ENCODE measurements at places on chromosomes 3 and 15.

GRCh38 chr3:194126790-194127189 lies 9.2 kb upstream of the HES1 start:
- no peak for DNase-seq

GRCh38 chr3:34268032-34268709 lies 469.7 kb downstream of the PDCD6IP start:
- DNase-seq: no peak

GRCh38 chr3:67431887-67432286 lies 222.5 kb downstream of the SUCLG2 start:
- no peak for DNase-seq

DNA sequence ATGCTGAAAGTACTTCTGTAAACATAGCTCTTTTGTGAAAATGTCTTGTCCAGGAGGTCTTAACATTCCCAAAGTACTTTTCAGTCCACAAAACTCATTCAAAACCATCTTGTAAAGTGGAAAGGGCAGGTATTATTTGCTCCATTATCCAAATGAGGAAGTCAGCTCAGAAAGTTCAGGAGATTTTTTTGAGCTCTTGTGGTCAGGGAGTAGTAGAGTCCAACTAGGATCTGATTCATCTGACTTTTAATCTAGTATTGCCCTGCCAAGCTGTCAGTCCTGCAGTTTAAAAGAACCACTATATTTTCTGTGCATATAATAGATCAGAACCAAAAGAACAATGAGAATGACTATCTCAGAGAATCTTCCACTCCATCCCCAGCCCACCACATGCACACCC lies 83.5 kb downstream of the FOXB1 start:
- DNase-seq: no peak

GRCh38 chr3:26358405-26358804 lies 264.2 kb upstream of the LRRC3B start:
- no peak for DNase-seq

DNA sequence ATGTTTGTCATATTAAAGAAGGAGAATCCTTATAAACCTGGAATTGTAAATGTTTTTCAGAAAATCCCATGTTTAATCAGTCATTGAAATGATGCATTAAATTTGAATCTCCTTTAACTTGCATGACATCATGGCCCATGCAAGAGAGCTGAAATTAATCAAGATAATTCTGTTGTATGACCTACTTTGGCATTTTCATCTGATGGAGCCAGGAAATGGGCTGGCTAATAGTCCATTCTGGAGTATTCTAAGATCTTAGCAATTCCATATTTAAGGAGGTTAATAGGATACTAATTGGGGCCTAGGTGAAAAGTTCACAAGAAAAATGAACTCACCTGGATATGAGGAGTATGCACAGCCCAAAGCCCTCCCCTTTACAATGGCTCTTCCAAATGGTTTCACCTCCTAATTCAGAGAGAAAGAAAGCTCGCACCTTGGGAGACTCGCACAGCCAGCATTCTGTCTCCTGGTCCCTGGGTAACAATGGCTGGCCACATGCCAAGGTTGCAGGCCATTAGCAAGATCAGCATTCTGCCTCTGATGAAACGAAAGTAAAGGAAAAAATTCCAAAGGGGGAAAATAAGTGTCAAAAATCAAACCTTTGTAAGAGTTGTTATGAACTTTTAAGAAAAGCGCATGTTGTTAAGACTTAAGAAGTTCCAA lies 786.4 kb downstream of the MCTP2 start:
- no peak for DNase-seq

- no peak for DNase-seq
Observed at GRCh38 chr3:13715961-13716360, 163.9 kb downstream of the WNT7A start.

DNA sequence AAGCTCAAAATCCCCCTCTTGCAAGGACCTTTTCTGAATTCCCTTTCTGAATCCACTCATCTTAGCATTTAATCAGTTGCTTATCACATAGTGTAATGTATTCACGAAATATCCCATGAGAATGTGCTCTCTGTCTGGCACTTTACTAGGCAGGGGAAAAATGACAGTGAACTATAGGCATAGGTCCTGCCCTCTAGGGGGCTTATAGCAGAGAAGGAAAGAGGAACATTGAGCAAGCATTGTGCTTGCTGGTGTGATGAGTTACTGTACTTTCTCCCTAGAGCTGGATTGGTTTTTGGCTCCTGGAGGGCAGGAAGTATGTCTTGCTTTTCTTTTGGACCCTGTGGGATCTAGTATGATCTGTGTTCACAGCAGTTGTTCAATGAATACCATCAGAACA lies 26.5 kb downstream of the DUOX2 start:
- no peak for DNase-seq

GRCh38 chr3:11653298-11654055 lies 9.8 kb upstream of the VGLL4 start:
- no peak for DNase-seq

DNA sequence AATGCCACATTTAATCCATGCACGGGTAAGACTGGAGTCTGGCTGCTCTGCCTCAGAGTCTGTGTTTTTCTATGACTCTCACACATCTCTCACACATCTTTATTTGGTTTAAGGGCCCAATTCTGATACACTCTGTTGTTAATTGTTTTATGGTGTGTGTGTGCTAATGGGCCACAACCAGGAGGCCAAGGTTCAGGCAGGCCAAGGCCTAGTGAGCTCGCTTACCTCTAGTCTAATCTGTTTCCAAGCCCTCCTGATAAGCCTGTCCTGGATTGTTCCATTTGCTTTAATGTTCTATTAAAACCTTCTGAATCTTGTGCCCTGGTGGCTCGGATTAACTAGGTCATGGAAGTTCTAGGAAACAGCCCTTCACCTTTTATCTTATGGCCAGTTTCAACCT lies 445.4 kb upstream of the DPH6 start:
- DNase-seq: no peak

DNA sequence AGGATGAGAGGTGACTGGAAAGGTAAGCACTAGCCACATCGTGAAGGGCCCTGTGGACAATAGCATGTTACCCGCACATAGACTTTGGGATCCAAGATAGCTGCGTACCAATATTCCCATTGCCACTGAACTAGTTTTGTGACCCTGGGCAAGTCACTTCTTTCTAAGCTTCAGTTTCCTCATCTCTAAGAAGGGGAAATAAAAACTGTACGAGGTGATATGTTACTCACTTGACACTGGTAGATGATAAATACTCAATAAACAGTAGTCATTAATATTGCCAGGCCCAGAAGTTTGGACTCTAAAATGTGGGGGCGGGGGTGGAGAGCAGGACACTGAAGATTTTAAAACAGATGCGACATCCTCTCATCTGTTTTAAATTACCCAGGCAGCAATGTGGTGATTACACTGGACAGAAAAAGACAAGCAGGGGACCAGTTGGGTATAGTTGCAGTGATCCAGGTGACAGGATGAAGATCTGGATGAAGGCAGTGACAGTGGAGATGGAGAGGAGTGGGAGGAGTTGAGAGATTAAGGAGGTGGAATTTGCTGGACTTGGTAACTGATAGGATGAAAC lies 2.5 kb downstream of the ATG7 start:
- no peak for DNase-seq

DNA sequence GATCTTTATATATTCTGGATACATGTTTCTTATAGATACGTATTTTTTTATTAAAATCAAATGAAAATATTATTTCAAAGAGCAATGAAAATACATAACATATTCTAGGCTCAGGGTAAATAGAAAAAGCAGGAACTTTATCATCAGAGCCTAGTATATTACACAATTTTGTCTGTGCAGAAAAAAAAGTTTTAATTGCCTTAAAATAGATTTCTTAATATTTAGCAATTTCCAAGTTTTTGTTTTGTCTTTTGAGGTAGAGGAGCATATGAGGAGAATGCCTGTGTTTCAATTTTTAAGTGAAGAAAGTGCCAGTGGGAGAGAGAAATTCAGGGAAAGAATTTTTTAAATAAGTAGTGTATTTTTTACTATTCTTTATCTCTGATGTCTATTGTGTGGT lies 10.5 kb downstream of the CAPN7 start:
- DNase-seq: no peak

DNA sequence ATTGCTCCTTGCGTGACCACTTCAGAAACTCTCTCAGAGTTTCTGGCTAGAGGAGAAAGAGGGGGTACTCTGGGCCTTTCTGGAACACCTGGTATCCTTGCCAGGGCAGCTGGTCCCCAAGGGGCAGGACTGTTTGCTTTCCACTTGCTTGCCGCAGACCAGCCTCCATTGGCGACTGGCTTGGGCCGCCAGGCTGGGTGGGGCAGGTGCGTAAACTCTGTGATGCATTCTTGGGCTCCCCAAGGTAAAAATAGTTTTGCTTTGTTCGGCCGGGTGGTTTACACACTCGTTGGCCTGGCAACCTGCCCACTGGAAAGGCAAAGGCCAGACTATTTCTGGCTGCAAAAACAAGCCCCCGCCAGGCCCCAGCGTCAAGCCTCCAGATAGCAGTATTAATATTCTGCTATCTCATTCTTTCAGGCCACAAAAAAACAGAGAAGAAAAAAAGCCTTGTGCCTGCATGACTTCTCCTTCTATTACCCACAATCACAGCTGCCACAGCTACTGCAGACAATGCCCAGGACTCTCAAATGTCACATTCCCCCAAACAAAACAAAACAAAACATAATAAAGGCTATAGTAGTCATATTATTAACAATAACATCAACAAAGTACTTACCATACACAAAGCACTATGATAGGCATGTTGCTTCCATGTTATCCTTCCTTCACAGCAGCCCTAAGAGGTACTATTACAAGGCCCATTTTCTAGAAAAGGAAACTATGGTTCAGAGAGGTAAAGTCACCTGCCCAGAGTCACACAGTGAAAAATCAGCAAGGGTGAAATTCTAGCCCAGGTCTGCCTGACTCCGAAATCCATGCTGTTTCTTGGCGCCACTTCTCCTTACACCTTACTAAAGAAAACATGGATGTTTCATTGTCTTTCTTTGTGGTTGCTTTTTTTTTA lies 14.0 kb upstream of the SSUH2 start:
- DNase-seq: peak; percentile 48

DNA sequence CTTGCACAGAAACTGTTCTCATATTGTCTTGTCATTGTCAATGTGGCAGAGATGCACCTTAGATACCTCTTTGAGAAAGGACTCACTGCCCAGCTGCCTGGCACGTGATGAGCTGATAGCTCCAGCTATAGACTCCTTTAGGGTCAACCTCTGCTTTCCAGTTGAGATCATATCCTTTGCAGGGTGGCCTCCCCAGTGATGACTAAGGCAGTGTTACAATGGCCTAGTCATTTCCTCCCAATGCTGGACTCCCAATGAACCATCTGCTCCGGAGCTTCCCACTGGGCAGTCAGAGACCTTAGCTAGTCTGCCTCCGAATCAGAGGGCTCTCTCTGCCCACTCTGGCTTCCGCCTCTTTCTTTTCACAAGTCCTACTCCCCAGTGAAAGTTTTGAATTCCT lies 79.5 kb downstream of the CHRD start:
- DNase-seq: no peak

GRCh38 chr3:48468329-48468731 lies 21.8 kb downstream of the ATRIP start:
- no peak for DNase-seq

DNA sequence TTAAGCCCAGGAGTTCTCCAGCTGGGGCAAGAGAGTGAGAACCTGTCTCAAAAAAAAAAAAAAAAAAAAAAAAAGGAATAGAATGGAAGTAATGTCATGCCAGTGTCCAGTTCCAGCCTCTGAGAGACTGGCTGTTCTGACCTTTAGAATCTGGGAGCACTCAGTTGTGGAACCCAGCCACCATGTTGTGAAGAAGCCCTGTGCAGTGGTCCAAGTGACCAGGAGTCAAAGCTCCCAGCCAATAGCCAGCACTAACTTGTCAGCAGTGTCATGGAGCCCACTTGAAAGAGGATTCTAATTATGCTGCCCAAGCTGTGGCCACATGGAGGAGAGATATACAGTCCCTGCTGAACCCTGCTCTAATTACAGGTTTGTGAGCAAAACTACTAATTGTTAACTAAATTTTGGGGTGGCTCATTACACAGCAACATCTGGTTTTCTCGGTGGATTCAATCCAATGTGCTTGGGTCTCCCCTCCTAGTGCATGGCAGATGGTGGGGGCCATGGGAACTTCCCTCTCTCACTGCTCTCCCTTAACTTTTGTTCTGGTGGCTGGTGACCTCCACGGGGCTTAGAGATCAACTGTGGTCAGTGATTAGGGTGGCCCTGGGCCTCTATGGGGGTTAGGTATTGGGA lies 55.5 kb downstream of the CLEC3B start:
- DNase-seq: no peak

GRCh38 chr3:179184826-179185225 lies 36.7 kb downstream of the PIK3CA start:
- no peak for DNase-seq

GRCh38 chr3:76039431-76039830 lies 254.1 kb upstream of the ZNF717 start:
- DNase-seq: no peak

DNA sequence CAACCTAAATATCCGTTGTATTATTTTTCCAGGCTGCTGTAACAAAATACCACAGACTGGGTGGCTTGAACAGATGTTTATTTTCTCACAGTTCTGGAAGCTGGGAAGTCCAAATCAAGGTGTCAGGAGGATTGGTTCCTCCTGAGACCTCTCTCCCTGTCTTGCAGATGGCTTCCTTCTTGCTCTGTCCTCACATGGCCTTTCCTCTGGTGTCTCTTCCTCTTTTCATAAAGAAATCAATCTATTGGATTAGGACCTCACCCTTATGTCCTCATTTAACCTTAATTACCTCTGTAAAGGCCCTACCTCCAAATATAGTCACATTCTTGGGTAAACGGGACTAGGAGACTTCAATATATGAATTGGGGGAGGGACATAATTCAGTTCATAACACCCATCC lies 89.2 kb upstream of the PLCL2 start:
- DNase-seq: no peak

DNA sequence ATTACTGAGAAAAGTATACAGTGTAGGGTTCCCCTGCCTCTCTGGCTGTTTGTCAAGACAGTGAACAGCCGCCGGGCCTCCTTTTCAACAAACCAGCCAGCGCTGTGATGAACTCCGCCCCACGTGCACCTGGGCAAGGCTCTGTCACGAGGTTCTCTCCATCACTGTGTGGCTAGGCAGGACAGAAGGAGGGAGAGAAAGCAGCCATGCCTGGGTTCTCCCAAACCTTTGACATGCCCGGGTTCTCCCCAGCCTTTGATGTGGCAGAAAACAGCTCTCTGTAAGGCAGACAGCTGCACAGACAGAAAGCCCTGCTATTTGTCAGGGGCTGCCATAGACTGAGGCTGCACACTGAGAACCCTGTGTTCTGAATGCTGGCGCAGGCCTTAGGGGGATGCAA lies 101.4 kb upstream of the TRPM1 start:
- DNase-seq: no peak

DNA sequence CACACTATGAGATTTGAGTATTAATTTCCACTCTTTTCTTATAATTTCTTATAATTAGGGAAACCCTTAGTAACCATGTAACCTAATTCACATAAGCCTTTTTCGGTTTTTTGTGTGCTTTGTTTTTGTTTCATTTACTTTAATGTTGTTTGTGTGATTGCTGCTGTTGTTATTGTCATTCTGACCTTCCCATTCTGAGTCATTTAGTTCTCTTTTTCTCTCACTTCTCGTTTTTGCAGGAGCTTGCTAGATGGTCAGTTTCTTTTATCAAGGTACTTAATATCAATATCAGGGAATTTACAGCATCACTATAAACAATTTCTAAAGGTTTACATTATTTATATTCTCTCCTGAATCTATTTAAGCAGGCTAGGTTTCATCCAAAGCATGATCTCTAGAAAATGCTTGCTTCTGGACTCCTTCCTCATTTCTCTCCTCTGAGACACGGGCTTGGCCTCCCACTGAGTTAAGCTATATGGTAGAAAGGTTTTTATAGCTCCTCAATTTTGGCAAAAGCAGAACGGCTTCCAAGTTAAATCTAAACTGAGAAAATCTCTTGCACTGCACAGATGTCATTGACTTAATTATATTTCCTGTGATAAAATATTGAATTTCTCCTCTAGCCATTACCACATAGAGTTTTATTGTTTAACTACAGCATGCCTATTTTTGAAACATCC lies 534.2 kb downstream of the NSUN3 start:
- no peak for DNase-seq

Measured in muscle of arm (tissue), 14 donors.